ENCODE measurements at places on chromosomes 3 and 15.

GRCh38 chr15:99909592-99910295 lies 176.5 kb upstream of the LYSMD4 start:
- DNase-seq: no peak

- DNase-seq: peak; percentile 85
These were observed 167.4 kb downstream of the GAP43 start for GRCh38 chr3:115790759-115791158.

- DNase-seq: no peak
These were observed 203.3 kb upstream of the IL12A start for GRCh38 chr3:159785273-159785708.

- DNase-seq: no peak
These were observed 149.9 kb upstream of the GALNT15 start for GRCh38 chr3:16024548-16024947.

- no peak for DNase-seq
These were observed 309.2 kb downstream of the PDCD6IP start for GRCh38 chr3:34107669-34108068.

GRCh38 chr15:45794712-45795439 lies 160.0 kb downstream of the SQOR start:
- DNase-seq: no peak
